ENCODE measurements at places on chromosomes 2 and 18.
A peak's percentile ranks its signal among the peaks of the same experiment; 100 is the strongest.

DNA sequence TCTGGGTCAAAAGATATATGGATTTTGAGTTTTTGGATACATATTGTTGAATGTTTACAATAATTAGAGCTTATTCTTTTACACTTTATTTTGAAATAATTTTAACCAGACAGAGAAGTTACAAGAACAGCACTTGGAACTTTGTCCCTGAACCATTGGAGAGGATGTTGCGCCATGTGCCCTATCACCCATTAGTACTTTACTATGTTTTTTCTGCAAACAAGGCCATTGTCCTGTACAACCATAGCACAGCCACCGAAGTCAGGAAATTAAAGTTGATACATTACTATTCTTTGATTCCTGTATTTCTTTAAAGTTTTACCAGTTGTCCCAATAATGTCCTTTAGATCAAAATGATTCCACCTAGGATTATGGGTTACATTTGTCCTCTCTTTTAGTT is 188.8 kb downstream of the ACKR3 start:
- DNase-seq: no peak

DNA sequence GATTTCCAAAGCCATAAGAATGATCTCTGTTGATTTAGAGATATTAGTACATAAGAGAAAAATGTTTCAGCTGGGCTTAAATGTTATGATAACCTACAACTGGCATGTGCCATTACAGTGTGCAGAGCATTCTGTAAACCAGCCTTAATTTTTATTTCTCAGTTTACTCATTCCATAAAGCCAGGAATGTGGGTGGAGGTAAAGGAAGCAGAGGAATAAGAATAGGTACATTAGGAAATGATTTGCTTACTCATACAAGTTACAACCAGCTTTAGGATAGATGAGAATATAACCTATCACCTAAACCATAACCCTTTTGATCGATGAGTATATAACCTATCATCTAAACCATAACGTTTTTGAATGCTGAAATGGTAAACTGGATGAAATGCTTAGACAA is 1394.7 kb upstream of the ACVR2A start:
- no peak for DNase-seq

DNA sequence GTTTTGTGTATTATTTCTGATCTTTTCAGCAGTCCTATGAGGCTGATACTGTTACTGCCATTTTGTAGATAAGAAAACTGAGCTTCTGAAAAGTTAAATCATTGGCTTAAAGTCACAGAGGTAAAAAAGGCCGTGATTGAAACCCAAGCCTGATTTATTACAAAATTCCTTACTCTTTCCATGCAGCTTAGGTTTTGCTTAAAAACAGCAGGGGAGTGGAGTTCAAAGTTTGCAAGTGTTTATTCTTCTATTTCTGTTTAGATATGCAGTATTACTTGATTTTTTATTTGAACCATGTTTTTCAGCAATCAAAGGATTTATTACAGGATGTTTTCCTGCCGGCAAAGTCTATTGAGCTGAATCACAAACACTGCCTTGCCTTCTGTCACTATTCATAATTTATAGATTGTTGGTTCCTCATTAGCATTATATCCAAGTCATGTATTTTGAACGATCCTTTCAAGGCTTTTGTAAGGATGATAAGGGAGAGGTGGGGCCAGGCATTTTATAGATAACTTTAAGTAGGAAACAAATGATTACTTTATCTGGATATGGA is 31.9 kb upstream of the MSTN start:
- DNase-seq: no peak

DNA sequence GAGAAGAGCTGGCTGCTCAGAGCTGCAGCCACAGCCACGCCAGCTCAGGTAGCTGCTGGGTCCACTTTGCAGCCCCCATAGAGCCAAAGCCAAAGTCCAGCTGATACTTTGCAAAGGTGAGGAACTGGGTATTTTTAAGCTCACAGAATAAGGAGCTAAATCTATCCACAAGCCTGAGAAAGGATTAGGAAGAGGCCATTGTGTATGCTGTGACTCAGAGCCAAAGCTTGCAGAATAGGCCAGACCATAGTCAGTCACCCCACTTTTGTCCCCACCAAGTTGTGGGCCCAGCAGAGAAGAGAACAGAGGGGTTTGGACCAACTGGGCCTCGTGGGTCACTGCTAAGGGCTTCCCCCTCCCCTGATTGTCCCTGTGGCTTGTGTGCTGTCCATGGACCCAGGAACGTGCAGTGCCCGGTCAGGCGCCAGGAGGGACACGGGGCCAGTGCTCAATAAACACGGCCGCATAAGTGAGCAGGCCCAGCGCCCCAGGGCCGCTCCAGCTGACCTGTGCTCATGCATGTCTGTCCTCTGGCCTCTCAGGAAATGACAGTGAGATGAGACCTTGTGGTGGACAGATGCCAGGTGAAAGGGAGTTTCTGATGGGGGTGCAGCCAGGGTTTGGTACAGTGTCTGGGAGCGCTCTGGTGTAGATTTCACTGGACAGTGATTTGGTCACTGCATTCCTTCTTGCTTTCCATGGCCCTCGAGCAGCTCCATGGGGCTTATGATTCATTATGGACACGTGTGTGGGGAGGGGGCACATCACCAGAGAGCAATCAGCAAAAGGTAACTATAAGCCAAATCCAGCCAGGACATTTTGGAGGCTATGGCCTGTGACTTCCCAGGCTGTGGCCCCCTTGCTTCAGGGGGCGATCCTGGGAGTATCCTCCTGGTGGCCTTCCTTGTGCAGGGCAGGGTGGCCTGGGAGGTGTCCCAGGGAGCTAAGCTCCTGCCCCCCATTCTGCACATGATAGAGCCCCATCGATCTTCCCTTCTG is 31.3 kb downstream of the MAL start:
- DNase-seq: no peak

GRCh38 chr2:216804357-216805350 is 55.2 kb downstream of the TNP1 start:
- no peak for DNase-seq

DNA sequence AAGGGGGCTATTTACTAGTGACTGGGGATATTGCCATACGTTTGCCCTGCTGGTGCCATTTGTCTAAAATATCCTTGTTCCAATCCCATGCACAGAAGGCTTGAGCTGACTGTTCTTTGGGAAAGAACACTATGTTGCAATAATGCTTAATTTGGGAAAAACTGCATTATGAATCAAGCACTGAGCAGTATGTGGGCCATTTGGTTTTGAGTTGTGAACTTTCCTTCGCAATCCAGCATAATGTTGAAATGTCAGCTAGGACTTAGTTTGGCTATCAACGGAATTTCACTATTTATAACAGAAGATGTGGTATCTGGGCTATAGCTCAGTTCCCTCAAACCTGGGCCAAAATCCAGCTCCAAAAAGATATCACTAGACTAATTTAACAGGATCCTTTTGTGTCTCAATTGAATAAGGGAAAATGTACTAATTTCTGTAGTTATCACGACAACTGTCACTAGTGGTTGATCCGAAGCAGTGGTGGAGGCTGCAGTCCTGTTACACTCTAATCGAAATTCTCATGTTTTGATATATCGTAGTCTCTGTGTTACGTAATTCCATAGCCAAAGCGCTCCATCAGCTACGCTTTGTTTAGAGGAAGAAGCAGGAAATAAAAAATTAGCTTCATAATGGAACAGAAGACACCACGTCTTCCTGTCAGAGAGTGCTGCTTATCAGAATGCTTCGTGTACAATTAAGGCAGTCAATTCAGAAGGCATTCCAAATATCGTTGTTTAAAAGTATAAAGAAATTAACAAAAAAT is 686.8 kb upstream of the SALL3 start:
- no peak for DNase-seq

GRCh38 chr18:79406708-79407107 is 11.0 kb downstream of the NFATC1 start:
- no peak for DNase-seq

DNA sequence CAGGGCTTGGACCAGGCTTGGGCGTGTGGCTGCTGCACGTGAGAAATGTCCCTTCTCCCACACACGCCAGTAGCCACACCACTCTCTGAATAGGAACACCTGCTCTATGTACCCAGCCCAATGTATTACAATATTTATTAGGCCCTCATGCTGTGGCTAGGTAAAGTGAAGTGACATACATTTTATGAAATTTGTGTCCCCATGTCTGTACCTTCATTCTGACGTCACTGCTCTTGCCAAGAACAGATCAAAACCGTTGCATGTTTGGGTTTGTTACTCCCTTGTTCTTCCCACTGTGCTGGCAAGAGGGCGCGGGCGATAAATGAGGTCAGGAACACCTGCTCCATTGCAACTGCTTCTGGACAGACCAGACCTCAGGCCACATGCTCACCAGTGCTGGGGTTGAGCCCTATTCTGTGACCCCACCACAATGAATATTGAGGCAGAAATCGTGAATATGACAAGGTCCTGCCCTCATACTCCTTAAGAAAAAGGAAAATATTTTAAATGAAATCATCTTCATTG is 436.4 kb upstream of the SALL3 start:
- peak; percentile 37 for DNase-seq

GRCh38 chr2:30620102-30620501 is 173.1 kb downstream of the LCLAT1 start:
- no peak for DNase-seq

DNA sequence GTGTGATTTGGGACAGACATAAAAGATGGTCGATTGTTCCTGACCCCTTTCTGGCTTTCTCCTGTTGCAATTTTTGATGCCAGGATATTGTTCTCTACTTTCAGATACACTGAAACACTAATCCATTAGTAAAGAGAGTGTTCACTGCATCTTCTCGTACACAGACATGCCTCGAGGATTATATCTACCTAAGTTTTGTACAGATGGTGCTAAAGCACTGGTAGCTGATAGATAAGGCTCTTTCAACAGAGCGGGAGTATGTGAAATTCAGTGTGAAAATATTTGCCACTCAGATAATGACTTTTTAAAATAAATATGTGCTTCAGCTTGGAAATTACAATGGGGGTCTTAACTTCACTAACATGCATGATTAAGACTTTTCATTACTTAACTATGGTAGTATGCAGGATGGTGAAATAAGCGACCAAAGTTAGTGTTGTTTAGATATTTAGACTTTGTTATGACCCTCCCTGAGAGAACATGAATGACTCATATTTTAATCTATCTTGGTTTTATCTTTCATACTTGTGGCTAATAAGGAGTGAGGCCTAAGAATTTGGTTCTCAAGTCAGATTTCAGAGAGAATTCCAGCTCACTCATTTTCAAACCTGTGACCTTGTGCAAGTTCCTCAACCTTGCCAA is 474.9 kb downstream of the NRXN1 start:
- DNase-seq: no peak

GRCh38 chr2:76330865-76331264 is 620.1 kb upstream of the GCFC2 start:
- no peak for DNase-seq

GRCh38 chr2:134482131-134482723 is 228.4 kb downstream of the MGAT5 start:
- DNase-seq: no peak

GRCh38 chr2:20023688-20024087 is 11.2 kb upstream of the MATN3 start:
- DNase-seq: no peak

DNA sequence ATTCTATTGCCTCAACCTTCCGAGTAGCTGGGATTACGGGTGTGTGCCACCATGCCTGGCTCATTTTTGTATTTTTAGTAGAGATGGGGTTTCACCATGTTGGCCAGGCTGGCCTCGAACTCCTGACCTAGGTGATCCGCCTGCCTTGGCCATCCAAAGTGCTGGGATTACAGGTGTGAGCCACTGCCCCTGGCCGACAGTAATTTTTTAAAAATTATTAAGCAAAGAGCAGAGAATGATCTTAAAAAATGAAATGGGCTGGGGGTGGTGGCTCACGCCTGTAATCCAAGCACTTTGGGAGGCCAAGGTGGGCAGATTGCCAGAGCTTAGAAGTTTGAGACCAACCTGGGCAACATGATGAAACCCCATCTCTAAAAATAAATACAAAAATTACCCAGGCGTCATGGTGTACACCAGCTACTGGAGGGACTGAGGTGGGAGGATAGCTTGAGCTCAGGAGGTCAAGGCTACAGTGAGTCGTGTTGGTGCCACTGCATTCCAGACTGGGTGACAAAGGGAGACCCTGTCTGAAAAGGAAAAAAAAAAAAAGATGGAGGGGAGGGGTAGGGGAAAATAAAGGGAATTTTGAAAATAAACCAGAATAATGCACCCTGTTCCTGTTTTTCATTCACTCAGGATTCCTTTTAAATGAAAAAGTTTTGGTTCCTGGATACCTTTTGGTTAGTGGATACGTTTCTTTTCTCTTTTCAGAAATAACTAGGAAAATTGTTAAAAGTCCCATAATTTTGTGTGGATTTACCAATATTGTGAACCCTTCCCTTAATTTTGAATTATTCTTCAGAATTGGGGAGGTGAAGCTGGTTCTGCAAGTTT is 33.9 kb downstream of the MAP4K4 start:
- no peak for DNase-seq

DNA sequence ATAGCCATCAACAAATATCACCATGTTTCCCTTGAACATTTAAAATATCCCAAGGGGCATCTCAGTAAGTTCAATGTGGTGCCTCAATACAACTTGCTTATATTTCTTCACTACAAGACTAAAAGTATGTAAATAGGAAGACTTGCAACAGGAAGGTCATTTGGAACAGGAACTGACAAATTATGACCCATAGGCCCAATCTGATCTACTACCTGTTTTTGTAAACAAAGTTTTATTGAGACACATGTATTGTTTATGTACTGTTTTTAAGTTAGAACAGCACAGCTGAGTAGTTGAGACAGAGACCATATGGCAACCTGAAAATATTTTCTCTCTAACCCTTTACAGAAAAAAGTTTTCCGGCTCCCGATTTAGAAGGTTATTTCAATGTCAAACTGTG is 154.8 kb upstream of the TFPI start:
- no peak for DNase-seq

DNA sequence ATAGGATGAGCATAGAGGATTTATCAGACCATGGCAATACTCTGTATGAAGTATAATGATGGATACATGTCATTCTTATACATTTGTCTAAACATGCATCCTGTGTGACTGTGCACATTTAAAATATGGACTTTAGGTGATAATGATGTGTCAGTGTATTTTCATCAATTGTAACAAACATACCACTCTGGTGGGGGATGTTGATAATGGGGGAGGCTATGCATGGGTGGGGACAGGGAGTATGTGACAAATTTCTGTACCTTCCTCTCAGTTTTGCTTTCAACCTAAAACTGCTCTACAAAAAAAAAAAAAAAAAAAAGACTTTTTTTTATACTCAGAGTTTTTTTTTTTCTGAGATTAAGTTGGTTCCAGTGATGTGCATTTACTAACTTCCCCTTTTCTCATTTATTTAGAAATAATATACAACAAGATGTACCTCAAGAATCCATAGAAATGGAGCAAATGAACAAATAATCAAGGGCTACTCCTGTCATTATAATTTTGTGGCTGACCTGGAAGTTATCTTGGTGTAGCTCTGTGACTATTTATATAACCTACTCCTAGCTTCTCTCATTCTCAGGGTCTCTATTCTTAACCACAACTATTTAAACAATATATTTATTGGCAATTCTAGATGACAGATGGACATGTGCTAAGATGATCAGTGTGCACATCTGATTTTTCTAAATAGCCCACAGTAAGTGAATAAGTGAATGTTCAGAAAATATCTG is 108.9 kb upstream of the ITGA4 start:
- DNase-seq: no peak

DNA sequence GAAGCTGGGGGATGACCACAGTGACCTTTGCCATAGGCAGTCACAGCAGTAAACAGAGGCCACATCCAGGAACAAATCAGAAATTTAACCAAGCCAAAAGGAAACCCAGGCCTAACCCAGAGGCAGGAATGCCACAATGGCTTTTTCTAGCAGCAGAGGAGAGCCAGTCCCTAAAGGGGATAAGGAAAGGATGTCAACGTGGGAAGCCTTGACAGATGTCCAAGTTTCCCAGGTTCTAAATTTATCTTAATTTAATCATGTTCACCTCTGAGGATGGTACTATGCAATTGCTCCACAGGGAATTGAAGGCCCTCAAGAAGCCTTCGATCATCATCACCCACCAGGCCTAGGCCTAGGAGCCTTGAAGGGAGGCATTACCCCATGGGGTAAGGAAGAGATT is 374.7 kb downstream of the TNS1 start:
- DNase-seq: no peak
